ENCODE measurements at places on chromosomes 6 and 20.

GRCh38 chr6:143615785-143616184 lies 62.0 kb upstream of the PHACTR2 start:
- DNase-seq = no peak

DNA sequence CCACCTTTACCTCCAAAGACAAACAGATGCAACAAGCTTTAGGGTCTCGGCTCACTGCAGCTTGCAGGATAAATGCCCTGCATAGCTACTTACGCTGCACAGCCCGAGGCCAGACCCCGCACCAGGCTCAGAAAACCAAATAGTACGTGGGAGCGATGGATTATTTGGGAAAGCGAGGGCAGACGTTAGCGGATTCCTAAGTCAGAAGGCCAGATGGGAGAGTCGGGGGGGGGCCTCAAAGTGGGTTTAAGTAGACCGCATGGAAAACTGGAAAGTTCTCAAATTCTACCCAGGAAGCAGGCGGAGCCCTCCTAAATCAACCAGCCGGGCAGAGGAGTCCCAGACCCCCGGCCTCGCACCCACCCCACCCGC lies 382 bp downstream of the SFT2D1 start:
- DNase-seq = no peak

DNA sequence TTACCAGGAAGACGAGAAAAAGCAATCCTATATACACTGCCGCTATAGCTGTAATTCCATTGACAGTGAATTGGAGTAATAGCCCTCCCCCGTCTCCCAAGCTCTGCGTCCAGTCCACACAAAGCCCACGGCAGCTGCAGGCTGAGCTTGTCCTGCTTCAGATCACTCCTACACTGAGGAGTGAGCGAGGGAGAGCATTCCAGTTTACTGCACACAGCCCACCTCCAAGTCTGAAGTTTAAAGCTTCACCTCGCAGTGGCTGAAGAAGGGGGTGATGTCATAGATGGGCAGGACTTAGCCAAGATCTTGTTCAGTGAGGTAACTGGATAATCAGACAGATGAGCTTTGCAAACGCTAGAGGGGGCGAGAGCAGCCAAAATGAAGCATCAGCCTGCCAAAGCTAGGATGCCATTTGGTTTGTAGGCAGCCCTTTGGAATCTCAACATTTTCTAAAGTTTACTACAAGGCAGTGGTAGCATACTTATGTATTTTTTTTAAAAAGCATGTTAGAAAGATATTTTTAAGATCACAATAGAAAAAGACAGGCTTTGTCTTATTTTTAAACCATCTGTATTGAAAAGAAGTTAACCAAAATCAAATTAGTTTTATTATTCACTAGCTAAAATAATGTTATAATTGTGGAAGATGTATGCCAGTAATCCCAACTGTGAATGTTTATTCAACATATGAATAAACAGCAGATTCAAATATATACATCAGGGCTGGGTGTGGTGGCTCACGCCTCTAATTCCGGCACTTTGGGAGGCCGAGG lies at the start of gene FLRT3:
Gene FLRT3, minus strand, starts transcription at position 213 of the 772 bp plus-strand sequence. CDS start 10,106 bp downstream, outside the sequence.
- DNase-seq = no peak

GRCh38 chr20:33415948-33416347 lies 14.6 kb upstream of the CDK5RAP1 start:
- DNase-seq = no peak

DNA sequence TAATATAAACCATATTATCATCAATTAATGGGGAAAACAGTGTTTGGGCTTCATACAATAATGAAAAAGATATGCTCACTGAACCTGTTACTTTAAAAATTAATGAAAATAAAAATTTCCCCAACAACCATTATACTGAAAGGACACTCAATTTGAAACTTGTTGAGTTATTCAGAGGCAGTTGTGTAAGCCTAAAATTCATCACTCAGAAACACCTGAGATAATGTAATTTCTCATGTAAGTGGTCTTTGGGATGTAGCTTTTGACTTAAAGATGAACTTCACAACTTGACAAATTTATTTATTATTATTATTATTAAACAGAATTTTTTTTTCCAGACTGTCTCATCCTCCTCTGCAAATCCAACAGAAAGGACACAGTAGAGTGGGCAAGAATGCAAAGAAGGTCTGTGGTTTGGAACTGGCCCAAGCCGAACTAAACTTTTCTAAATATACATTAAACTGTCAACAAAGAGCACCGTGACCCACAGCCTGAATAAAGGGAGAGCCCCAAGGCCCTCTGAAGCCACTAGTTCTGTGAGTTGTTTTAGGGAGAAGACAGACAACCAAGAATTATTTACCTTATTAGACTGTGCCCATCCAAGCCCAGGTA lies 32.2 kb upstream of the HEY2 start:
- no peak for DNase-seq

GRCh38 chr6:8086755-8087306 lies 15.5 kb downstream of the EEF1E1 start:
- DNase-seq = no peak

DNA sequence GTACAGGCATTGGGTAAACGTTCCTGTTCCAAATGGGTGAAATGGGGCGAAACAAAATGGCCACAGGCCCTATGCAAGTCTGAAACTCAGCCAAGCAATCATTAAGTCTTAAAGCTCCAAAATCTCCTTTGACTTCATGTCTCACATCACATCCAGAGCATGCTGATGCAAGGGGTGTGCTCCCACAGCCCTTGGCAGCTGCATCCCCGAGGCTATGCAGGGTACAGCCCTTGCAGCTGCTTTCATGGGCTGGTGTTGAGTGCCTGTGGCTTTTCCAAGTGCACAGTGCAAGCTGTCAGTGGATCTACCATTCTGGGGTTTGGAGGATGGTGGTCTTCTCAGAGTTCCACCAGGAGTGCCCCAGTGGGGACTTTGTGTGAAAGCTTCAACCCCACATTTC lies 270.0 kb upstream of the CDYL start:
- DNase-seq = no peak

GRCh38 chr6:15338476-15338875 lies 92.6 kb downstream of the JARID2 start:
- no peak for DNase-seq

DNA sequence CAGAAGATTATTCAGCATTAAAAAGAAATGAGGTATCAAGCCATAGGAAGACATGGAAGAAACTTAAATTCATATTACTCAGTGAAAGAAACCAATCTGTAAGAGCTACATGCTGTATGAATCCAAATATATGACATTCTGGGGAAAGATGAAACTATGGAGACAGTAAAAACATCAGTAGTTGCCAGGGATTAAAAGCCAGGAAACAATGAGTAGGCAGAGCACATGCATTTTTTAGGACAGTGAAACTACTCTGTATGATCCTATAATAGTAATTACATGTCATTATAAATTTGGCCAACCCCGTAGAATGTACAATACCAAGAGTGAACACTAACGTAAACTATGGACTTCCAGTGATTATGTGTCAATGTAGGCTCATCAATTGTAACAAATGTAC lies 92.8 kb upstream of the RNF217 start:
- no peak for DNase-seq

All from esophagus squamous epithelium (tissue), 5 donors.